ENCODE measurements at places on chromosomes 13 and 19. TPM values are rescaled to one million over a fixed set of nuclear protein-coding genes. Genes with fewer than 3 reads are reported as not detected.

Gene RASAL3
- total RNA-seq: not detected

Gene TEX29
- total RNA-seq: 0.62 TPM

Gene GPR4
- not detected for total RNA-seq

Gene FCAR
- not detected for total RNA-seq

Gene FFAR1
- total RNA-seq: 2.1 TPM

Gene NCAN
- total RNA-seq: 0.80 TPM

Gene FFAR3
- total RNA-seq: 0.45 TPM

Gene ZNF418
- total RNA-seq: 24.6 TPM

Gene GRAMD1A
- total RNA-seq: 79.6 TPM

- no peak for DNase-seq
Measured at GRCh38 chr19:10544242-10544752, 593 bp downstream of the ATG4D start.

- no peak for DNase-seq
Measured at GRCh38 chr13:82136880-82137279, 1745.4 kb downstream of the SLITRK1 start.

GRCh38 chr19:45138303-45138751 lies 22.5 kb downstream of the NKPD1 start:
- DNase-seq: no peak

GRCh38 chr13:50393628-50394027 lies 378.4 kb downstream of the KCNRG start:
- DNase-seq: no peak

DNA sequence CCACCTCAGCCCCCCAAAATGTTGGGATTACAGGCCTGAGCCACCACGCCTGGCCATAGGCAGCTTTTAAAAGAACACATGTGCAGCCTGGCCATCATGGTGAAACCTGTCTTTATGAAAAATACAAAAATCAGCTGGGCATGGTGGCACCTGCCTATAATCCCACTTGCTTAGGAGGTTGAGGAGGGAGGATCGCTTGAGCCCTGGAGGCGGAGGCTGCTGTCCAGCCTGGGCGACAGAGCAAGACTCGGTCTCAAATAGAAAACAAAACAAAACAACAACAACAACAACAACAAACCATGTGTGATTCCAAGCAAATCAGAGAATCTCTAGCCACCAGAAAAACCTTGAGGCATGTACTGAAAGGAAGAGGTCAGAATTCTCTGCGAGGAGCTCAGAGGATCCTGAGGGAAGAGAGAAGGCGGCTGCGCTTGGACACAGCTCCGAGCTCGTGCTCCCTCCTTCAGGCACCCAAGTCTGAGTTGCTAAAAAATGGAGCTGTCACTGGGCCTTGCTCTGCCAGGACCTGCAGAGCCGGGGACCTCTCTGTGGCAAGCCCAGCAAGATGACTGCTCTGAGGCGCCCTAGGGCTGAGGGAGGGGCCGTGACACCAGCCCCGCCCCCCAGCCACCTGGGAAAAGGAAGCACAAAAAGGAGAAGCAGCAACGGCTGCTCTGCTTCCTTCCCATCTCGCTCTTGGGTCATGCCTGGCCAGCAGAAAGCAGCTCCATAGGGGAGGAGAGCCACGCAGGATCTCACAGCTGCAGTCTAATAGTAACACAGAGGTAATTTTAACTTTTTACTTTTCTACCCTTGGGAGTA lies at the start of gene ARL11:
Gene ARL11 (plus strand): TSS at position 677 of the 822 bp plus-strand sequence. CDS start 1,941 bp downstream, outside the sequence.
- DNase-seq: no peak

- no peak for DNase-seq
Measured at GRCh38 chr13:45833242-45833641, 18.3 kb downstream of the SIAH3 start.

DNA sequence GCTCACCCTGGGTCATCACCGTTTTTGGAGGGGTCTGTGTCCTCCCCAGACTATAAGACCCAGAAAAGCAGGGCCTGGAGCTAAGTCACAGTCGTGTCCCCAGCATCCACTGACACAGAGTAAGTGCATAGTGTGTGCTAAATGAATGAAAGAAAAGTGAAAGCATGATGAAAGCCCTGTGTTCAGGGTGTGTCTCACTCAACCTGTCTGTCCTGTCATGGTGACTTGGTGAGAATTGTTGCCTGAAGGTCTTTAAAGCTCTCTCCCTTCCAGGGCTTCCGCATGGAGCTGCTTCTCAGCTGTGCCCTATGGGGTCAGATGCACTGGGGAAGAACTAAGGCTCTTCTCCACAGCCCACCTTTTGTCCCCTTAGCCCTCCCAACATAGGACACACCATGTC lies 20.5 kb upstream of the IGFL1 start:
- no peak for DNase-seq

- DNase-seq: no peak
Measured at GRCh38 chr13:40975441-40975840, 43.7 kb downstream of the ELF1 start.

DNA sequence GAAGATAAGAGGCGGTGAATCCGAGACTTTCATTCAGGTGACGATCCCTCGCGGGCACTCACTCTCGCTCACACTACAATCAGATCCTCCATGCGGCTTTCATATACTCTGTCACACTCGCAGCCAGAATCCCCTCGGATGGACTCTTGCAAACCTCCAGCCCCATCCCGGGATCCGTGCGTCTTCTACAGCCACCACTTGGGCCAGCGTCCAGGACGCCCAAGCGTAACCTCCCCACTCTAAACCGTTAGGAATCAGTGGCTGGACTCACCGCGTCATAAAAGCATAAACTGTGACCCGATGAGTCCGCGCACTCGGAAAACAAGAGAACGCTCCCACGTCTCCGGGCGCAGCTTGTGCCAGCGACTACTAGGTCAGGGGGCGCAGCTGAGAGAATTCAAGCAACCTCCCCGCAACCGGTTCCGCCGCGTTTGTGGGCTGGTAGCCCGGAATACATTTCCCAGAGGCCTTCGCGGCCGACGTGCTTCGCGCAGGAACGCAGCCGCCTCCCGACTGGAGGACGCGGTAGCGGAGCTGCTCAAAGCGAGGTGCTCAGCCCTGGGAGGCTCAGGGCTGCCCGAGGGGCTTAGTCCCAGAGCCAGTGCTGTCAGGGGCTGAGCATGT lies 27.6 kb downstream of the ZNF607 start:
- DNase-seq: peak; percentile 88

GRCh38 chr19:36482876-36483275 lies 6.5 kb downstream of the ZNF566 start:
- DNase-seq: no peak

DNA sequence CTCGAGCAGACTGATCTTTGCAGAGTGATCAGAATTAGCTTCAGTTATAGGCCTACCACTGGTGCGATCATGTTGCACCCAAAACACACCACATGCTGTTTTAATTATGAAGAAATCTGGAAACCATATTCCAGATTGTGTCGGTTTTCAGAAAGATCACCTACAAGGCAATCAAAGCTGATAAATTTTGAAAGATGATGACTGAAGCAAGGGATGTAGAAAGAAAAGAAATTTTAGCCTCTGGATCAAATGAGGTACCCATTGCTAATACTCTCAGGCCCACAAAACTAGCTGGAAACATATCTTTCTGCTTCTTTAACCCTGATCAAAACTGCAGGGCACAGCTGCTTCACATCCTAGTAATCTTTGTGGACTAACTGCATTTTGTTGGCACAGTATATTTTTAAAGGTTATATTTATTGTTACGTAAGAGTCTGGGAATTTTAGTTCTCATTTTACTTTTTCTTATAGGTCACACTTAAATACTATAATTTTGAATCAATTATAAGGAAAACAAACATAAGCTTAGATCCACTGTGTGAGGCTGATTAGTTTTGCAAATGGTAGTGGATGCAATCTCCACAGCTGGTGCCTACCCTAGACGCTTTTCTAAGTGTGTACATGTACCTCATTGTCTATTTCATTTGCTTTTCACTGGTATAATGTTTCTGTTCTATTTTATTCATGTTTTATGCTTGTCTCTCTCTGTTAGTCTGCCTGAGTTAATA lies 150.9 kb downstream of the RGCC start:
- DNase-seq: no peak

DNA sequence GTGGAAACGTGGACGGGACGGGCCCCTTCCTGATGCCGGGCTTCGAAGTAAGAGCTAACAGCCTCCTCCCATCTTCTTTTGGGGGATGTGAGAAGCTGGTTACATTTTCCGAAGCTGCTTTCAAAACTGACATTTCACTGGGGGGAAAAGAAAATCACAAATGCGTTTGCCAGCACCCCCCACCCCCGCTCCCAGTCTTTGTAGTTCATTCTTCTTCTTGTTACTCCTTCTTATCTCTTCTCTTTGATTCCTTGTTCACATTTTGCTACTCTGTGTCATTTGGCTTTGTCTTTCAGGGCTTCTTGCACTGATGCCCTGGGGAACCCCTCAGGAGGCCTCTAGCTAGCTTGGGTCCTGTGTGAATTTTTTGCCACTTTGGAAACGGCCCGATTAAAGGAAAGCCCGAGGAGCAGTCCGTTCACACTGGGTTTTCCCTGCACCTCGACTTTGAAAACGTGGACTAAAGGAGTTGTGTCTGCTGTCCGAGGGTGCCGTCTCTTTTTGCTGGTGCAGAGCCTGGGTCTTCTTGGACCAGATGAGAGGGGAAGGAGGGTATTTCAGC lies 1.3 kb downstream of the CARM1 start:
- DNase-seq: no peak

DNA sequence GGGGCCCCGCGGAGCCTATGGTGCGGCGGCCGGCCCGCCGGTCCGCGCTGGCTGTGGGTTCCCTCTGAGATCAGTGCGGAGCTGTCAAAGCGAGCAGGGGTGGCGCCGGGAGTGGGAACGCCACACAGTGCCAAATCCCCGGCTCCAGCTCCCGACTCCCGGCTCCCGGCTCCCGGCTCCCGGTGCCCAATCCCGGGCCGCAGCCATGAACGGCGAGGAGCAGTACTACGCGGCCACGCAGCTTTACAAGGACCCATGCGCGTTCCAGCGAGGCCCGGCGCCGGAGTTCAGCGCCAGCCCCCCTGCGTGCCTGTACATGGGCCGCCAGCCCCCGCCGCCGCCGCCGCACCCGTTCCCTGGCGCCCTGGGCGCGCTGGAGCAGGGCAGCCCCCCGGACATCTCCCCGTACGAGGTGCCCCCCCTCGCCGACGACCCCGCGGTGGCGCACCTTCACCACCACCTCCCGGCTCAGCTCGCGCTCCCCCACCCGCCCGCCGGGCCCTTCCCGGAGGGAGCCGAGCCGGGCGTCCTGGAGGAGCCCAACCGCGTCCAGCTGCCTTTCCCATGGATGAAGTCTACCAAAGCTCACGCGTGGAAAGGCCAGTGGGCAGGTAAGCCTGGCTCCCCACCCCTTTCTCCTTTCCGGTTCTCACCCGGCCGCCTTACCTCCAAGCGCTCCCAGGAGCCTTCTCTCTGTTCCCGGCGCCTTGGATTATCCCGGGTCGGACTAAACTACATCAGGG lies at the start of gene PDX1:
Gene PDX1 (plus strand): TSS at position 67 of the 743 bp plus-strand sequence. CDS start 139 bp downstream, at position 206.
- no peak for DNase-seq

GRCh38 chr19:50430888-50431342 lies 1.8 kb upstream of the MYBPC2 start:
- no peak for DNase-seq

- peak; percentile 88 for DNase-seq
Measured at GRCh38 chr19:10864538-10864899, 6.8 kb upstream of the CARM1 start.
